ENCODE measurements at places on chromosomes 4 and X. TPM values are rescaled to one million over a fixed set of nuclear protein-coding genes. Genes with fewer than 3 reads are reported as not detected.
A peak's percentile ranks its signal among the peaks of the same experiment; 100 is the strongest.

- peak; percentile 23 for DNase-seq
Measured at GRCh38 chr4:144645631-144646522, at the start of gene HHIP. HHIP (plus strand) TSS chr4:144646156; CDS start chr4:144646676, 520 bp downstream.

- no peak for DNase-seq
Measured at GRCh38 chrX:97050392-97050791, 166.7 kb downstream of the RPA4 start.

DNA sequence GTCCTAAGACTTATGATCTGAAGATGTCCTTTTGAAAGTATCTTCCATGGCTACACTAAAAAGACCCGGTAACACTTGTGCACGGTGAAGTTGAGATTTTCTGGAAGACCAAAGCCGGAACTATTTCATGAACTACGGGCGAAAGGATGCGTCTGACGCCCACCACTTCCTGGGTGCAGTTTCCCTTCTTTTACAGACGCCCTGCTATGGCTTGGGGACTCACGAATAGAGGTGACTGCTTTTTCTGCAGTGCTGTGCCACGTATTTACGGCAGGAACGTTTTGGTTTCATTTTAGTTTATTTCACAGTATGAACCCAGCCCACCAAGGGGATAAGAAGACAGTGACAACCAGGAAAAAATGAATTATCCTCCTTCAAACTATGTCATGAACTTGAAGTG, 180.4 kb downstream of the AFAP1 start:
- DNase-seq: peak; percentile 64

- DNase-seq: no peak
Measured at GRCh38 chrX:12007881-12008280, 130.4 kb upstream of the FRMPD4 start.

- DNase-seq: no peak
Measured at GRCh38 chr4:172651961-172652360, 516.6 kb upstream of the GALNT7 start.

- no peak for DNase-seq
Measured at GRCh38 chr4:14193601-14194000, 566.1 kb upstream of the BOD1L1 start.

GRCh38 chrX:26822448-26822847, 606.5 kb downstream of the MAGEB5 start:
- DNase-seq: no peak

DNA sequence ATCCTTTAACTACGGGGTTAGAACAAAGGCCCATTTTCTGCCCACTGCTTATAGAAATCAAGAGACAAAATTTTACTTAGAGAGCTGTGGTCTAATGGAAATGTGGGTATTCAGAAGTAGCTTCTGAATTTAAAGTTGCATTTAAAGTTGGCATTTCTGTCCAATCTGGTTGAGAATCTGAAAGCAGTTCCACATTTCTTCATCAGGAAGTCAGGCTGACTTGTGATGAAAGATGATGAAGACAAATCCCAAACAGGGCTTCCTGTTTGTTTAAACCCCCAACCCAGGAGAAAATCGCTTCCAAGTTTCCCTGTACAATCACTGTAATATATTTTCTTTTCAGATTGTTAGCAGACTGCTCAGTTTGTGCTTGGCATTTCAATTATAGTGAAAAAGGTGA, 345.3 kb downstream of the SPRY1 start:
- no peak for DNase-seq

DNA sequence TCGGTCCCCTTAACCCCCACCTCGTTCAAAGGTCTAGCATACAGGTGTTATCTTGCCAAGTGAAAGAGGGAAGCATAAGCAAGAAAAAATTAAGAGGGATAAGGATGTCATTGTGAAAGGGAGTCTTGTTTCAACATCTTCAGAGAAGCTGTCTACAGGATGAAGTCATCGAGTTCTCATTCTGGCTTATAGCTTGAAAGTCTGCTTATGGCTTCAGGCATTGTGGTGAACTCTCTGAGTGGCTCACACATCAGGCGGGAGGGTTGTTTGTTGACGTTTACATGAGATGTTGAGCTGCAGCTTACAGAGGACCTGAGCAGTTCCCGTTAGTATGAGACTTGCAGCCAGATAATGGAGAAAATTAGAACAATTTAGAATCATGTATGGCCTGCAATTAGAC, 16.6 kb downstream of the MAGEA9B start:
- no peak for DNase-seq

GRCh38 chr4:22969287-22969896, 276.7 kb downstream of the GBA3 start:
- DNase-seq: no peak

DNA sequence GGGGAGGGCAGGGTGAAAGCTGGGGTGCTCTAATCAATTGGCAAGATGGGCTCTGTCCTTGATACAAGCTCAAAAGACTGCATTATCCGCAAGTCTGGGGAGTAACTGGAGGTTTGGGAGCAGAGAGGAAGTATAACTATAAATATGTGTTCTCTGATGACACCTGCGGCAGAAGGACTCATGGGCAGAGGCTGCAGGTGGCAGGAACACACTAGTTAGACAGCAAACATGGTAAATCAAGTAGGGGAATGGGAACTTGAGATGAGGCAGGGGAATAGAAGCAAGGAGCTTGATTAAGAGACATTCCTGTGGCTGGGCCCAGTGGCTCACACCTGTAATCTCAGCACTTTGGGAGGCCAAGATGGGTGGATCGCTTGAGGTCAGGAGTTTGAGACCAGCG, 30.3 kb downstream of the SH3KBP1 start:
- DNase-seq: no peak

- DNase-seq: no peak
Measured at GRCh38 chrX:24876530-24877287, 139.1 kb downstream of the ARX start.

GRCh38 chr4:79922011-79922410, 151.0 kb downstream of the ANTXR2 start:
- no peak for DNase-seq

DCX gene
- not detected for total RNA-seq

ARX gene
- total RNA-seq: not detected

NAA15 gene
- 54.1 TPM for total RNA-seq

NLRP2B gene
- not detected for total RNA-seq

RHOXF2 gene
- total RNA-seq: not detected

HSFX4 gene
- not detected for total RNA-seq

SLC38A5 gene
- 18.2 TPM for total RNA-seq

SOX3 gene
- total RNA-seq: not detected

CNGA1 gene
- total RNA-seq: not detected
